Adipocyte (in vitro differentiated cells): ENCODE measurements at places on chromosomes 2 and 18.

DNA sequence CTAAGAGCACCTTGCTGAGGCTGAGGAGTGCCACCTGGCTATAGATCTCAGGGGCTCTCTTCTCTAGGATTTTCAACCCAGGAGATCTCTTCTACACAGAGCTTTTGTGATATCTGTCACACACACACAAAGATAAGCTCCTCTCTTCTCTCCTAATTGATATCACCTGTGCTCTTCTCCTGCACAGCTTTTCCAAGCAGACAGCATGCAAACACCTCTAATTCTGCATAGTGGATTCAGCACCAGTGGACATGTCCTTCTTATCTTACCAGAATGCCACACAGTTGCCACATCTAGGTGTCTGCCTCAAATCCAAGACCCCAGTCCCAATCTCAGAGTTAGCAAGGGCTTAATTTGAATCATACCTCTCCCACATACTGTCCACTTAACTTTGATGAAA, 43.9 kb downstream of the LRATD1 start:
- no peak for DNase-seq

- DNase-seq: no peak
Measured at GRCh38 chr2:44959855-44960254, 18.4 kb downstream of the SIX3 start.

DNA sequence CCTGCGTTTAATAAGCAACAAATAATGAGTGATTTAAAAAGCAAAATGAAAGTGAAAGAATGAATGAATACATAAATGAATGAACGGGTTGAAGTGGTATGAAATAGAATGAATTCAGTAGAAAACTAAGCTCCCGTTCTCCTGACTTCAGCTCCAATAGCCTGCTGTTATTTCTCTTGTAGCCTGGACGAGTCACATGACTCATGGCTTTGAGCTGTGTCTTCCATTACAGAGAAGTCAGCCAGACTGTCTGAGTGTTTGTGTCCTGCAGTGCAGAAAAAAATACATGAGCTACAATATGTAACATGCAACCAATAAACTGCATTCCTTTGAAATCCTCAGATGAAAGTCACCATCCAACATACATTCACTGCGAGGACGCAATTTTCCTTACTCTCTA, 21.2 kb downstream of the SCG2 start:
- peak; percentile 83 for DNase-seq

- DNase-seq: no peak
Measured at GRCh38 chr2:36404754-36405153, 49.2 kb downstream of the CRIM1 start.

DNA sequence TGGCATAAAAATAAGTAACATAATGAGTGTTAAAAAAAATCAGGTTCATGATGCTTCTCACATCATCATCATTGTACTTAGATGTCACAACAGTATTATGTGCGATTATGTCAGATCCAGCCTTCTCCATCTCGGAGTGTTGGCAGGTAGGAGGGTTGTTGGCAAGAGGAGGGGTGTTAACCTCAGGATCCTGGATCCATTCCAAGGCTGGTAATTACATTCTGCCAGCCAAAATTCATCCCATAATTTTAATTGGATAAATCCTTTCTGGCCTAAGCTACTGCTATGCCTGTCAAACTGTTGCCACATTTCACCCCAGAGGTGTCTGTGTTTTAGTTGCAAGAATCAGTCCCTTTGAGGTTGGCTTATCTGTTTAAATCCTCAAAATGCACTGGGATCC, 891 bp upstream of the FTCDNL1 start:
- DNase-seq: no peak

DNA sequence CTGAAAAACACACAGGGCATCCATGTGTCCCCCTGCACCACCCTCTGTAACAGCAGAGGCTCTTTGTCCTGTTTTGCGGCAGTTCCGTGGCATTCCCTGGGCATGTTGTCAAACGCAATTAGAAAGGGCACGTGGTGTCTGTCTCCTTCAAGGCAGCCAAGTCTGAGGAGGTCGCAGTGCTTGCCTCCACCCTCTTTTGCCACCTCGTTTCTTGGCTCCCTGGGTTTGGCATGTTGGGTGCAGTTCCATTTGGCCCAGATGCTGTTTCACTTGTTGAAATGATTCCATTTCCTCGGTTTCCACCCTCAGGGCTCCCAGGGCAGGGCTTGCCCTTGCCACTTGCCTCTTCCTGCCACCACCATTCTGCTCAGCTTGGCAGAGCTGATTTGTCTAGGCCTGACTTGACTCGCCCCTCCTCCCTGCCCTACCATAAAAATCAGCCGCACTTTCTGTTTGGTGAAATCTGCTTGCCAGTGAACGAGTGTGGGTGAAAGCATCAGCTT, 12.4 kb downstream of the CCL20 start:
- no peak for DNase-seq

DNA sequence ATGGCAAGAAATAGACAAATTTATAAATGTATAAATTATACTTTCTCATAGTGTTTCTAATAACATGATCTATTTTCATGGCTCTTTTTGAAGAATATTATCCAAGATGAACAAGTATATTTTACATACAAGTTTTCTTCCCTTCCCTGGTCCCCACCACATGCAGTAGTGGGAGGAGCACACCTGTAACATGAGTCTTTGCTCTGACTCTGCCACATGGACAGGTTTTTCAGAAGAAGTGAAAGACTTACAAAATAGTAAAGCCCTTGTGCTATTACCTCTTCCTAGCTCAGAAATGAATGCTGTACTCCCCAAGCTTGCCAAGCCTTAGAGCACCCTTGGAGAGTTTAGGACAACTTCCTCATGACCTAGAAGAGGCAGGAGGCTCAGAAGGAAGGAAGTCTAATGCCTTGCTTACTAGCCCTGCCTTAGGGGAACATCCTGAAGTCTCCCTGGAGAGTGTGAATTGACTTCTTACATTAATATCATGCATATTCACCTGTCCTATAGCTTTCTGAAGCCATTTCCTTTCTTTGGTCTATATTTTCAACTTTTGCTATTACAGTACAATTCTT, 18.4 kb downstream of the MXD1 start:
- DNase-seq: no peak
